ENCODE measurements at places on chromosomes 2 and 18.

GRCh38 chr2:143950704-143951103 is 569.2 kb downstream of the ZEB2 start:
- no peak for DNase-seq

DNA sequence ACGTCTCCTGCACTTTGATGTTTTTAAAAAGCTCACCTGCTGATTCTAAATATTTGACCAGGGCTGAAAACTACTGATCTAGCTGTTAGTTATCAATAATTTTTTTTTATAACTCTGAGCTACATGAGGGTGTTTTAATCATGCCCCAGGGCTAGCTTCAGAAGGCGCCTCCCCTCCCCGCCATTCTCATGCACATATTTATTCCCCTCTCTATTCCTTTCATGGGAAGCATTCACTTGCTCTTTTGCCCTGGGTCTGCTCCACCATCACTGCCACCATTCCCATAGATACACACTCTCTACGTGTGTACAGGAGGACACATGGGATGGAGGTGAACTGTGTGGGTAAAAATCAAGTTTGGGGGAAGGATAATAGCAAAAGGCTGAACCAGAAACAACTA is 101.0 kb downstream of the PLA2R1 start:
- no peak for DNase-seq

DNA sequence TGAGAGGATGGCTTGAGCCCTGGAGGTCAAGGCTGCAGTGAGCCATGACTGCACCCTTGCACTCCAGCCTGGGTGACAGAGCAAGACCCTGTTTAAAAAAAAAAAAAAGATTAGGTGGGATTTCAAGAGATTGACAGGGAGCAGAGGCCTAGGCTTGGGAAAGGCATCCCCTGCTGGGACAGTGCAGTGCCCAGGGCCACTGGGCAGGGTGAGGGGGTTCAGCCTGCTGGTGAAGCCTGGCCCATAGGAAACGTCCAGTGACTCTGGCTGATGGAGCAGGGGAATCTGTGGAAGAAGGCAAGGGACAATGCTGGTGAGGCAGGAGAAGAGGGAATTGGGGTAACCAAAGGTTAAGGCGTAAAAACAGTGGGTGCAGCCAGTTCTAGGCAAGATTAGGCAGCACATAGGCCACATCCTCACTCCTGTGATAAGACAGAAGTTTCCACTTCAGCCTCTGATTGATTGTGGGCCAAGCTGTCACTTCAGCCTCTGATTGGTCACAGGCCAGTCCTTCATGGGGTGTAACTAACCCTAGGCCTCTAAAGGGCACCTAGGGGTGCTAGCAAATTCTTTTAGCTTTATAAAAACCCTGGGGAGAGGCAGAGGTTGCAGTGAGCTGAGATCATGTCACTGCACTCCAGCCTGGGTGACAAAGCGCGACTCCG is 128.6 kb downstream of the MSH2 start:
- DNase-seq = no peak

GRCh38 chr2:218895326-218895725 is 14.7 kb downstream of the WNT10A start:
- DNase-seq = no peak

DNA sequence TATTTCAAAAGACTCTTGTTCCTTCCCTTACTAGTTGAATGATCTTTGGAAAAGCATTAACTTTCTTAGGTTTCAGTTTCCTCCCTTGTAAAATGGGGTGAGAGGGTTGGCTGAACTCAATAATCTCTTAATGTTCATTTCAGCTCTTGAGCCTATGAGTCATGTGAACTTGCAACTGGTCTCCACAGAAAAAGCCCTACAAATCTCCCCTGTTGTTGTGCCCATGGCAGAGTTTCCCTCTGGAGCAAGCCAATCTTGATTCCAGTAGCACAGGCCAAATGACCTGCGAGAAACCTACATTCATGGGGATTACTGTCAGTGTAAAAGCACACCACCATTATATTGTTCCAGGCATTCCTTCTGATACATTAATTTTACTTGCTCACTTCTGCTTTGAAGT is 388.9 kb downstream of the ALK start:
- DNase-seq = no peak

DNA sequence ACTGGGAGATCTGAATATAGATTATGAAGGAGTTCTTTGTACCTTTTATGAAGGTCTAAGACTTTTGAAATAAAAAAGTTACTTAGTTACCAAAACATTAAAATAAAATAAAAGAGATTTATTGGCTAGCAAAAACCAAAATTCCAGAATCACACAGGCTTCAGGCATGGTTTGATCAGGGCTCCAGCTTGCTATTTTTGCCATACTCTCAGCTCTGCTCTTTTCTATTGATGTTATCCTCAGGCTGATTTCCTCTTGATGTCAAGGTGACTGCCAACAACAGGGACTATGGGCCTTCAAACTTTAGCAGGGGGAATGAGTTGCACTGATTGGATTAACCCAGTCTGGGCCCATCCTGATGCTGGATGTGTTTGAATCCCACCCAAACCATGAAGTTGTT is 174.1 kb downstream of the TFCP2L1 start:
- no peak for DNase-seq

DNA sequence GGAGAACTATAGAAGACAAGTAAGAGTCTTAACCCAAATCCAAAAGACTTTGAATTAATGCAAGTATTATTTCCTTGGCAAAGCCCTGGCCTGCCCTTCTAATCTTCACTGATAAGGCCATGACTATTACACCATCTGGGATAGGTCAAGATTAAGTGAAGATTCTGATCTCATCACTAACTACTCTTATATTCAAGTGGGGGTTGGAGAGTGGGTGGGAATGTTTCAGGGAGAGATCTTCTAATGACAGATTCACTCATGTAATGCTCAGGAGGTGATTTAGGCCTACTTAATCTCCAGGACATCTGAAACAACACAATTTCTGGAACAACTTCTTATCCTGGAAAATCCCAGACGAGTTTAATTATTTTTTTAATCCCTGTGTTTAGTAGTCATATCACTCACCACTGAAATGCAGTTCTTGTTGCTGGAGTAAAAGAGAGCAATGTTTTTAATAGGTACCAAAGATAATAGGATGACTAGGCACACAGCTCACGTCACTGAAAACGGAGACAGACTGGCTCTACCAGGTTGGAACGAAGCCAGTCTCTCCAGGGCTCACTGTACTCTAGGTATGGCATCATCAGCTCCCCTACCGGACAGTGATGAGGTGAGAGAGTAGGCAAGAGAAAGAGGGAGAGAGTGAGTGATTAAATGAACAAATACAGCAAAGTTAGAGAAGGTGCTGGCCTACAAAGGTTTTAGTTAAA is 133.1 kb downstream of the NCKAP5 start:
- DNase-seq = no peak

DNA sequence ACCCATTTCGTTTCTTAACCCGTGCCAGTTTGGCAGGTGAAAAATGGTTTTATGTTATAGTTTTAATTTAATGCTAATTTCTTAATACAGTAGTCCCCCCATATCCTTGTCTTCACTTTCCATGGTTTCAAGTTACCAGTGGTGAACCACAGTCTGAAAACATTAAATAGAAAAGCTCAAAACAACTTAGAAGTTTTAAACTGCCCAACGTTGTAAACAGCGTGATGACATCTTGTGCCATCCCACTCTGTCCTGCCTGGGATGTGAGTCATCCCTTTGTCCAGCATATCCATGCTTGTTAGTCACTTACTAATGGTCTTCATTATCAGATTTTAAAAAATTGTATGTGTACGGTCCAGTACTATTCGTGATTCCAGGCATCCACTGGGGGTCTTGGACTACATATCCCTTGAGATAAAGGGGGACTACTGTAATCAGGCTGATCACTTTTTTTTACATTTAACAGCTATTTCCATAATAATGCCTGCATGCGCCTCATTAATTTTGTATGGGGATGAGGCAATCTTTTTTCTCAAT is 31.9 kb downstream of the SLC66A3 start:
- no peak for DNase-seq

- no peak for DNase-seq
Observed at GRCh38 chr18:57002627-57003026, 144.3 kb upstream of the BOD1L2 start.

DNA sequence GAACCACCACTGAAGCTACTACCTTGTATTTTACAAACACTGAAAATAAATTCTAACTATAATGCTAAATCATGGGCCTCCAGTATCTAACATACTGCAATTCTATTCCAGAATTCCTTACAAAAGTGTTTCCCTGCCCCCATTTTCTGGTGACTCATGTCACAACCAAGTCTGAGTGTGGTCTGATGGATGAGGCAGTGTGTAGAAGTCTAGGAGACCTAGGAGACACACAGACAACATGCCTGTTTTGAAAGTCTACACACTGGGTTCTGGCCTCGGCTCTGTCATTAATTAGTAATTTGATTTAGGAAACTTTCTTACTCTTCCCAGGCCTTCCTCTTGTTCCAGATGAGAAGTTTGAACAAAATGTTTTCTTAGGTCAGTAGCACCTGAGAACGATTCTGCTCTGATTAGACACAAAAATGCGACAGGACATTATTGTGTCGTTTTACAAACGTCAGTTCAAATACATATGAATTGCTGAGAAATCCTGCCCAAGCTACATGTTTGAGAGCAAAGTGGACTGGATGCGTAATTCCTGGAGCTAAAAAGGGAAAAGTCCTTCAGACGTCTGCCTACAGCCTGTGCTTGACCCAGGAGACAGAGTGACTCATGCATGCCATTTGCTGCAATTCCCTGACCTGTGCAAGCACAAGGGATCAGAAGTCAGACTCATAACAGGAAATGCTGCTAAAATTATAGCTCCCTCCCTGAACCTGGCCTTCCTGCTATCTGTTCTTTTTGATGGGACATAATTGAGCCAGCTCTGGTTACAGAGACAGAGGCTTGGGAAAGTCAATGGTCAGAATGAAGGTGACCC is 494.4 kb downstream of the SOX11 start:
- peak; percentile 73 for DNase-seq

DNA sequence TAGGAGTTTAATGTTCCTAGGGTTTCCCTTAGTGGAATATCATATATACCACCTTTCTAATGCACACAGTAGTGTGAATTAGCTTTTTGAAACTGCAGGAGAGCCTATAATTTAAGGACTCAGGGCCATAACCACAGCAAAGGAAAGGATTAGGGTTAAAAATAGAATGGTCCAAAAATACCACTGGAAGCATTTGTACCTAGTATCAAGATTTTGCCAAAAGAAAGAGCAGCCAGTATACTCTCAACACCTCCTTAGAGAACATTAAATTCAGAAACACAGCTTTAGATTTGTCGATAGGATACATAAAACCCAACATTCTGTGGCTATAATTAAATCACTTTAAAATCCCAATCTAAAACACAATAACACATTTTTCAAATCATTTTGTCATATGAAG is 634.9 kb downstream of the EPHA4 start:
- no peak for DNase-seq

GRCh38 chr2:100344433-100344832 is 22.1 kb upstream of the LONRF2 start:
- DNase-seq = no peak

DNA sequence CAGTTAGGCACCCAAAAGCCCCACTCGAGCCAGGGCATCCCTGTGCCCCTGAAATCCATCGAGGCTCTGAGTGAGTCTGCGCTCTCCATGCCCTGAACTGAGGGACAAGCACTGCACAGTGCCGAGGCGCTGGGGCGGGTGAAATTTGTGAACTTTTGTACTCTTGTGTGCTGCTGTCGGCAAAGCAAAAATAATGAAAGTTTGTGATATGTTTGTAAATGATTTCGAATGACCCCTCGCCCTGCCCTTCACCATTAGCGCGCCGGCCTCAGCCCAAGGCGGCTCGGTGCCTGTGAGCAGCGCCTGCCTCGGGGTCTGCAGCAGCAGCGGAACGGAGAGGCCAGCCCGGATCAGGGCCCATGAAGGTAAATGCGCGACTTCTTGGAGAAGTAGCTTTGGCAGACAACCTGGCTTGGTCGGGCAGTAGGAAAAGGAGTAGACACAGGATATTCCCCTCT is 1.8 kb upstream of the HOXD4 start:
- DNase-seq = no peak

DNA sequence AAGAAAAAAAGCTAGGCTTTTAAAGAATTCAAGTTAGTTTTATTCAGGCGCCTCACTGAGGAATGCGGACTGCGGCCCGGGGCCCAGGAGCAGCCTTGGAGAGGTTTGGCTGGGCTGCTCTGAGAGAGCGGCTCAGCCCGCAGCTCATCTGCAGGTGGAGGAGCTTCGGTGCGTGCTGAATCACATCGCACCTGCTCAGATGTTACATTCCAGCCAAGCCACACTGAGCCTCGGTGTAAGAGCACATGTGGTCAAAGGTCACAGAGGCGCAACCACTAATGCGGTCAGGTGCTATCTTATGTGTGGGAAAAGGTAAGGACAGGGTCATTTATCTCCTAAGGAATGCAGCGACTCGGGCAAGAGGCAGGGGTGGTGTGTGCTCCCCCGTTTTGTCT is 17.1 kb upstream of the CNDP1 start:
- DNase-seq = no peak

- no peak for DNase-seq
Observed at GRCh38 chr18:12930908-12931307, 16.9 kb upstream of the SEH1L start.

GRCh38 chr2:236955521-236956030 is 130.1 kb upstream of the COPS8 start:
- DNase-seq = no peak

DNA sequence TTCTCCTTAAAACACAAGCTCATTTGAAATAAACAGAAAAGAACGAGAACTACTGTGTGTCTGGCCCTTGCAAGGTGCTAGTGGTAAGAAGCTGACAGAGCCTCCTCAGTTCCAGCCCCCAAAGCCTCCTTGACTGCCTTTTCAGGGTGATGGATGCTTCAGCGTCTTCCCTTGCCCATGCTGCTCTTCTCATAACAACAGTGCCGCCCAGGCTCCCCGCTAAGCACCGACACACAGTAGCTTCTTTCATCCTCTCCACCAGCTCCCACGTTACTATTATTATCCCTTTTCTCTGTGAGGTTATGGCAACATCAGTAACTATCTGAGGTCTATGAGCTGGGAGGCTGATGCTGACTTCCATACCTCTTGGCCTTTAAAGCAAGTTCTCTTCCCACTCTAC is 418.6 kb downstream of the TSN start:
- DNase-seq = no peak

DNA sequence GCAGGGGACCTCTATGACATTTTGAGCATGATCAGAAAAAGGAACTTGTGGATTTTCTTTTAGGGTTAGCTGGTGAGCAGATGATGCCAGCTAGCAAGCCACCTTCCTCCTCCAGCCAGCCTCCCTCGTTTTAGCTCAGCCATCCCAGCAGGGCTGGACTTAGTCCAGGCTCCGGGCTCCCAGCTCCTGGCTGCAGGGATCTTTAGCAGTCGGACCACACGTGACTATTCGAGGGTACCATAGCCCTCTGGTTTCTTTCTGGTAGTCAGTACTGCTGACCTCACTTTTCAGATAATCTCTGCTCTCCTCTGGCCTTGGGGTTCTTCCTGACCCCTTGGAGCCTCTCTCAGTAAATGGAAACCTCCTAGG is 31.8 kb downstream of the NCK2 start:
- DNase-seq = no peak

GRCh38 chr2:71798266-71799012 is 345.1 kb downstream of the DYSF start:
- DNase-seq = no peak

GRCh38 chr18:77344786-77345500 is 95.3 kb downstream of the GALR1 start:
- DNase-seq = no peak

GRCh38 chr2:109284826-109285225 is 155.8 kb downstream of the SH3RF3 start:
- no peak for DNase-seq
